ENCODE measurements at places on chromosomes 16 and 17.

DNA sequence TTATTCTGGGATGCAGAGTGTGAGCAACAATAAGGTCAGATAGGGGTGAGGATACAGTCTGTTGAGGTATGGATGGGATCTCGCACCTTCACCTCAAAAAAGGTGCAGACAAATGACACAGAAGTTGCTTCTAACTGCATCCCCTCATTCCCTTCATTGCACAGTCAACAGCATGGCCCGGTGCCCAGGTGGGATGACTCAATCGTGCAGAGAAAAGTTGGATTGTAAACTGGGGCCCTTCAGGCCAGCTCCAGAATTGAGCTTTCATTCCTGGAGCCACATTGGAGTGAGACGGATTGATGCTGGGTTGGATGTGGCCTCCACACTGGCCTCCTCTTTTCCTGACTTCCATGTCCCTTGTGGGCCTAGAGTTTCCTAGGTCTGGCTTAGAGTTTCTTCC, 977.4 kb downstream of the KCNJ18 start:
- no peak for DNase-seq

DNA sequence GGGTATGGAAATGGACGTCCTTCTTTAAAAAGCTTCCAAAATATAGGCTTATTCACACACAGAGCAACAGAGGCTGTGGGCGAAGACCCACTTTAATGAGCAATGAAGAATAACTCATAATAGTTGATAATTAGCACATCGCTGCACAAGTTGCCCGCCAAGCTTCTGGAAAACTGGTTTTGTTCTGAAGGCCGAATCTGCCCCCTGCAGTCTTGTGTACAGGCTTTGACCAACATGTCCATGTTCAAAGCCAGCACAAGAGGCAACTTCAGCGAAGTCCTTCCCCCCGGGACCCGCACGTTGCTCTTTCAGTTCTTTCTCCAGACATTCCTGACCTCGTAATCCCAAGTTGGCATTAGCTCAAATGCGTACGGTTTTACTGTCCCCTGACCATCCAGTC, 73.3 kb downstream of the IRX5 start:
- no peak for DNase-seq

DNA sequence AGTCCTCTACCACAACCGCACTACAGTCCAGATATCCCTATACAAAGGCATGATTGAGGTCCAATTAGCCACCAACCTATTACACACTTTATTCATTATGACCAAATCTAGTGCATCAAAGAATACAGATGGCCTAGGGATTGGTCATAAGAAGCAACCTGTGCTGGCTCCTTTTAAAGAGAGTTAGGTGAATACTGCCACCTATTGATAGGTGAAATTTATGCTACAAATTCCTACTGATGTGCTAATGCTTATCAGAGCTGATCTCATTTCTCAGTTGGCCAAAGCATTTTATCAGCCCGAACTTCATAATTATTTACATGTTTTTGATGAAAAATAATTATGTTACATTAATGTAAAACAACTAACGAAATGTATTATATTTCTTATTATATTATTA, 166.3 kb downstream of the ANKFN1 start:
- DNase-seq = no peak

GRCh38 chr17:1943436-1943831, 81.7 kb downstream of the RTN4RL1 start:
- DNase-seq = no peak

DNA sequence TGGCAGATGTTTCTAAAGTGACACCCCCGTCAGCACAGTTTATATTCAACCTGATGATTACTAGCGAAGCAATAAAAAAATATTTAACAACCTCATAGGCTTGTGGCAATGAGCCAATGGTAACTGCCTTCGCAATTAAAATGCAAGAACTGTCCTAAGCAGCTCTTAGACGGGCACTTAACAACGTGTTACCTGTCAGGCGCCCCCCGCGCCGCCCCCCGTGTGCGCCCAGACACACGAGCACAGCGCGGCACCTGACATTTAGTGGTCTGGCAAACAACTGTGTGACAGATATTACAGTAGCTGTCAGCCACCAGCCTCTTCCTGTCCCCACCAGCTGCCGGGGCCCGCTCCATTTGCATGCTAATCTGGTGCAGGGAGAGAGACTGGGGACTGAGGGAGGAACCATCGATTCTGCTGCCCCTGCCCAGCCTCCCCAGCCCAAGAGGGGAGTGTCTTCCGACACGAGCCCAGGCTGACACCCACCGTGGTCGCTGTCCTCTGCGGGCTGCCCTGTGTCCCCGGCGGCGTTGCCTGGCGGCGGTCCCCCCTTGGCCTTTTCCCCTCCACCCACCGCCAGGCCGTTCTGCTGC, 12.7 kb downstream of the NDUFAF8 start:
- DNase-seq = no peak

- no peak for DNase-seq
Observed at GRCh38 chr17:13996748-13997147, 72.6 kb upstream of the COX10 start.

Data from WTC11 (cell line).